ENCODE measurements at places on chromosomes 5 and 9. TPM values are rescaled to one million over a fixed set of nuclear protein-coding genes. Genes with fewer than 3 reads are reported as not detected.

Gene PIP5KL1
- total RNA-seq, result 3.2 TPM

Gene TICAM2
- 2.4 TPM for total RNA-seq

Gene PCBD2
- total RNA-seq, result 11.0 TPM

Gene BHMT2
- 7.5 TPM for total RNA-seq

Gene LMX1B
- 12.9 TPM for total RNA-seq

Gene RANBP17
- 62.1 TPM for total RNA-seq
